ENCODE measurements at places on chromosomes 5 and 9. TPM values are rescaled to one million over a fixed set of nuclear protein-coding genes. Genes with fewer than 3 reads are reported as not detected.

DNA sequence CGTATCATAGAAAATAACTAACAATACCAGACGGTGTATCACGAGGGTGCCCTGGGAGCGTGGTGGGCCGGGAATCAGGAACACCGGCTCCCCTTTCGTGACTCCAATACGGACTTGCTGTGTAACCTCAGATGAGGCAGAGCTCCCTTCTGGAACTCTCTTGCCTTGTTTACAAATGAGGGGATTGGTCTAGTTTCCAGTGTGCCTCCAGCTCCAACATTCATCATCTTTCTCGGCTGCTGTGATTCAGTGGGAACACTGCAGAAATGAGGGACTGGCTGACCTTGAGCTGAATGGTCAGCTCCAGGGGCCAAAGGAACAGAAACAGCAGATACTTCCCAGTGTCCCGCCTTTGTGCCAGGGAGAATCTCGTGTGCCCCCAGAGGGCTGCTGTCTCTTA lies 22.6 kb upstream of the TGFBI start:
- peaks cover 17% of the 10 kb centered on the region for H3K27me3 ChIP-seq
- no peak for DNase-seq
- no peaks in the 10 kb centered on the region for H3K4me1 ChIP-seq
- H3K36me3 ChIP-seq = no peaks in the 10 kb centered on the region

- no peaks in the 10 kb centered on the region for H3K36me3 ChIP-seq
- H3K4me3 ChIP-seq = no peak overlapping the region
- H3K27ac ChIP-seq = no peak overlapping the region
- H3K4me1 ChIP-seq = no peaks in the 10 kb centered on the region
- H3K27me3 ChIP-seq = no peaks in the 10 kb centered on the region
These were observed 10.9 kb upstream of the CARNMT1 start for GRCh38 chr9:75039009-75039408.

- H3K4me1 ChIP-seq = peaks cover 62% of the 10 kb centered on the region
- H3K4me3 ChIP-seq = peak overlapping the region; percentile 67
- no peak for DNase-seq
- no peaks in the 10 kb centered on the region for H3K27me3 ChIP-seq
These were observed 3.7 kb downstream of the MTRR start for GRCh38 chr5:7872517-7873130.

- H3K4me1 ChIP-seq = no peaks in the 10 kb centered on the region
- no peak overlapping the region for H3K4me3 ChIP-seq
- no peaks in the 10 kb centered on the region for H3K36me3 ChIP-seq
- no peak overlapping the region for H3K27ac ChIP-seq
- no peaks in the 10 kb centered on the region for H3K27me3 ChIP-seq
- no peak for DNase-seq
These were observed 485.0 kb upstream of the EDIL3 start for GRCh38 chr5:84869675-84870074.

DNA sequence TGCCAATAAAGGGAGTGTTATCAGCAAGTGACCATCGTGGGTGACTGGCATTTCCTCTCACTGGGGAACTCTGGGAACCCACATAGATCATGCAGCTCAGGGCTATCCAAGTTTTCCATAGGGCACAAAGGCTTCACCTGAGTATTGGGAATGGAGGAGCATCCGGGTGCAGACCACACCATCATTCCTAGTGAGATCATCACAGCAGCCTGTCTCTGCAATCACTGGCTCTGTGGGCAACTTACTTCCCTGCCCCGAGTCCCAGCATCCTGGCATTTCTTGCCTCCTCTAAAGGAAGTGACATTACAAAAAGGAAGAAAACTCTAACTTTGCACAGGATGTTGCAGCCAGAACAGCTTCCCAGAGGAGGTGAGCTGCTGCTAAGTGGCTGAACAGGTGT lies 80.6 kb upstream of the SHB start:
- H3K4me3 ChIP-seq = no peak overlapping the region
- H3K4me1 ChIP-seq = no peaks in the 10 kb centered on the region
- no peak overlapping the region for H3K27ac ChIP-seq

DNA sequence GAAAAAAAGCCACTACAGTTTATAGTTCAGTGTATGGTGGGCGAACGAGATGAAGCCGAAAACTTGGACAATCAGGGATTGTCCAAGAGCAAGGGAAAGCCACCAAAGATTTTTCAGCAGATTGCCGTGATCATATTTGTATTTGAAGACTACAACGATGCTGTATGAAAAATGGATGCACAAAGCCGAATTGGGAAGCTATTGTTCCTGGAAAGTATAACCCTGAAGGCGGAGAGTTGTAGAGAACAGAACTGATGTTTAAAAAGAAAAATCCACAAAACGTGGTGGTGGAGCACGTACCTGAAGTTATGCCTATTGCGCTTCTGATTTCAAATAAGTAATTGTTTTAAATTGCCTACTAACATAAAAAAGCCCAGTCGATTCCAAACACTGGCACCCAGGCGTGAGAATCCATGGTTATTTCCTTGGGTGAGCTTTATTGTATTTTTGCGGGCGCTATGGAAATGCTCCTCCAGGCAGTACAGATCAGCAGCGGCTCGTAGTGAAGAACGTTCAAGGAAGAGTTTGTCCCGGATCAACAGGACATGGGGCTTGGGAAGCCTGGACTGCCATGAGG lies 772 bp upstream of the TARS1 start:
- no peak overlapping the region for H3K27ac ChIP-seq
- no peak overlapping the region for H3K4me3 ChIP-seq
- H3K4me1 ChIP-seq = peaks cover 27% of the 10 kb centered on the region
- no peak for DNase-seq
- no peaks in the 10 kb centered on the region for H3K27me3 ChIP-seq

- peak; percentile 65 for DNase-seq
- no peaks in the 10 kb centered on the region for H3K27me3 ChIP-seq
- peak within 1 kb of the TSS; percentile 91 for H3K27ac ChIP-seq
- peaks cover 60% of the 10 kb centered on the region for H3K4me1 ChIP-seq
These were observed at the start of gene CARD19 for GRCh38 chr9:93096131-93096802. TSS of gene CARD19 (plus strand) at chr9:93096217. CDS start at chr9:93096346, 129 bp downstream.

DNA sequence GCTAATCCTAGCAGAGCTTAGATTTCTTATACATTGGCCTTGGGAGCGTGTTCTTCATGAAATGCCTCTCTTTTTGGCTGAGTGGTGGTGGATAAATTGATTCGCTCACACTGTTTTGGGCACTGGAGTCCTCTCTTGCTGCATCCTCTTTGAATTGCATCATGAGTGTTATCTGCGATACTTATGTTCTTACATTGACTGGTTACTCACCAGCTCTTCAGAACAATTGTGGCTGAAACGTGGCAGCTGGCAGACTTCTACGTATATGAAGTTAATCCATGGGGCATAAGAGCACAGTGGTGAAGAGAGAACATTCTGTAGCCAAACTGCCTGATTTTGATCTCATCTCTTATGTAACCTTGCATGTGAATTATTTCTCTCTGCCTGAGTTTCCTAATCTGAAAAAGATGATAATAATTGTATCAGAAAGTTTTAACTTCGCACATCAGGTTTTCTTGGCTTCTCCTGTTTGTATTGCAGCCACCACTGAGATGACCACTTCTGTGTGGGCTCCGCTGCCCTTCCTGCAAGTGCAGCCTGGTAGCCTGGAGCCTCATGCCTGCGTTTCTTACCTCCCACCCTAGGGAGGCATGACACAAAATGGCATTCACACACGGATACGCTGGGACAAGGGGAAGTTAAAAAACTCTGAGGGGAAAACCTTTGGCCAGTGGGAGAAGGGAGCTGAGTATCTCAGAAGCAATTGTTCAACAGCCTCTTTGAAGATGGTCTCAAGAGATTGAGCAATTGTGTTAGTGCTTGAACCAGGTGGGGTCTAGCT lies 295.2 kb downstream of the ARHGAP26 start:
- H3K4me1 ChIP-seq = peaks cover 52% of the 10 kb centered on the region
- no peaks in the 10 kb centered on the region for H3K27me3 ChIP-seq
- H3K27ac ChIP-seq = peak overlapping the region; percentile 84
- peak overlapping the region; percentile 74 for H3K4me3 ChIP-seq
- DNase-seq = no peak

DNA sequence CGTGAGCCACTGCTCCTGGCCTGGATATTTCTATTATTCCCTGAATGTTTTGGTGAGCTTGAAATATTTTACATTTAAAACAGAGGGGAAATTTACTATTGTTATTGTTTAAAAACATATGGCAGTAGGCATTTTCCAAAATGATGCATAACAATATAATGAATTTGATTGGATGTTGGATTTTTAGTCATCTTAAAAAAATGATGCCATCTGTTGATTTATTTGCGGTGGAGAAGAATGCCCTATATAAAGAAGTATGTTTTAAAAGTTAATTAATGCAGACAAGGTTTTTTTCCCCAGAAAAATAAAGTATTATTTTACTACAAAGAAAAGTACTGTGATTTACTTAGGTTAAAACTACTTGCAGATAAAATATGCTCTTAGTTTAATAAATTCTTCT lies 33.4 kb upstream of the ARRDC3 start:
- H3K27me3 ChIP-seq = no peaks in the 10 kb centered on the region
- no peak overlapping the region for H3K4me3 ChIP-seq
- H3K36me3 ChIP-seq = no peaks in the 10 kb centered on the region
- peaks cover 10% of the 10 kb centered on the region for H3K4me1 ChIP-seq
- no peak for DNase-seq

- peaks cover 1% of the 10 kb centered on the region for H3K36me3 ChIP-seq
- H3K4me3 ChIP-seq = no peak overlapping the region
- peaks cover 3% of the 10 kb centered on the region for H3K27me3 ChIP-seq
These were observed 227.7 kb downstream of the RFK start for GRCh38 chr9:76166526-76166925.

- peak; percentile 81 for DNase-seq
- peaks cover 21% of the 10 kb centered on the region for H3K36me3 ChIP-seq
- peak within 1 kb of the TSS; percentile 99 for H3K4me3 ChIP-seq
- H3K27me3 ChIP-seq = no peaks in the 10 kb centered on the region
These were observed at the start of gene TRAF1 for GRCh38 chr9:120926397-120926928. TSS of gene TRAF1 (minus strand) at chr9:120926796. CDS start at chr9:120926075, 721 bp downstream.

DNA sequence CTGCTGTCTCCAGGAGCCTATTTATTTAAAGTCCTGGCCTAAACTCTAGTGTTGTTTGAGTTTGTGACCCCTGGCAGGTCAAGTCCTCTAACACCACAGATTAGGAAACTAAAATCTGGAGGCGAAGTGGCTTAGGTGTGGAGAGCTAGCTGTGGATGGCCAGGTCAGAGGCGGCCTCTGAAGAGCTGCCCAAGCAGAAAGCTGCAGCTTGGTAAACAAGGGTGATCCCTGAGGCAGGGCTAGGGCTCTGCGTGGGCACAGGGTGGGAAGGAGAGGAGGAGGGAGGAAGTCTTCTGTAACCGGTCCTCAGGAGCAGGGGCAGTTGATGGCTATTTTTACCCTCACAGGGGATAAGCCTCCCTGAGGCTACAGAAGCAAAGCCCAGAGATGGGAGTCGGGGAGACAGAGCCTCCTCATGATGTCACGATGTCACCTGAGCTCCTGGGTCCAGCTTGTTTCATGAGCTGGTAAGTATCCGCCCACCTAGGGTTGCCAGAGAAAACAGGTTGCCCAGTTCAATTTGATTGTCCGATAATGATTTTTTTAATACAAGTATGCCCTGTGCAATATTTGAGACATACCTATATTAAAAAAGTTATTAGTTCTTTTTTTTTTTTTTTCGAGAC lies 25.9 kb upstream of the BOD1 start:
- H3K27me3 ChIP-seq = no peaks in the 10 kb centered on the region
- H3K27ac ChIP-seq = no peak overlapping the region
- no peaks in the 10 kb centered on the region for H3K36me3 ChIP-seq
- DNase-seq = no peak
- H3K4me3 ChIP-seq = no peak overlapping the region
- H3K4me1 ChIP-seq = no peaks in the 10 kb centered on the region

DNA sequence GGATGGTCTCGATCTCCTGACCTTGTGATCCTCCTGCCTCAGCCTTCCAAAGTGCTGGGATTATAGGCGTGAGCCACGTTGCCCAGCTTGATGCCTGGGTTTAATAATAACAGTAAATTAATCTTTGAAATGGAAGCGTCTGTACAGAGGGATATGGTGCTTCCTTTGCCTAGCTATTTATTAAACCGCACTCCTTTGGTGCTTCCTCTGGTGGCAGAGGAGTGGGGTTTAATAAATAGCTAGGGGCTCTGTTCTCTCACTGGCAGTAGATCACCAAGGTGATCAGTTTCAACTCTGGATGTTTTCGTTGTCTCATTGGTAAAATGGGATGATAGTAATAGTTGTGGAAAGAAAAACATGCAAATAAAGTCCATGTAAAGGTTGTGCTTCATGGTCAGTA lies 1122.5 kb upstream of the WWC1 start:
- H3K27ac ChIP-seq = no peak overlapping the region
- no peaks in the 10 kb centered on the region for H3K36me3 ChIP-seq
- H3K4me3 ChIP-seq = no peak overlapping the region
- H3K27me3 ChIP-seq = no peaks in the 10 kb centered on the region

GRCh38 chr5:79582186-79582585 lies 30.1 kb upstream of the TENT2 start:
- H3K36me3 ChIP-seq = peaks cover 7% of the 10 kb centered on the region
- no peaks in the 10 kb centered on the region for H3K27me3 ChIP-seq
- H3K4me3 ChIP-seq = no peak overlapping the region
- no peak for DNase-seq
- H3K27ac ChIP-seq = no peak overlapping the region

- peaks cover 7% of the 10 kb centered on the region for H3K4me1 ChIP-seq
- no peaks in the 10 kb centered on the region for H3K36me3 ChIP-seq
- no peak for DNase-seq
- H3K4me3 ChIP-seq = no peak overlapping the region
- H3K27me3 ChIP-seq = no peaks in the 10 kb centered on the region
These were observed 4.5 kb upstream of the RPL26L1 start for GRCh38 chr5:172954751-172955159.

GRCh38 chr5:72347801-72348308 lies 27.7 kb downstream of the PTCD2 start:
- no peak for DNase-seq
- no peaks in the 10 kb centered on the region for H3K27me3 ChIP-seq
- H3K36me3 ChIP-seq = peaks cover 6% of the 10 kb centered on the region
- H3K4me1 ChIP-seq = peaks cover 6% of the 10 kb centered on the region

The SPAG8 gene
- 1.6 TPM for total RNA-seq

The MYMK gene
- not detected for total RNA-seq

The ZFP62 gene
- total RNA-seq = 17.5 TPM

The PGM5 gene
- not detected for total RNA-seq

The GRXCR2 gene
- total RNA-seq = not detected
